ENCODE measurements at places on chromosomes 7 and 10.

DNA sequence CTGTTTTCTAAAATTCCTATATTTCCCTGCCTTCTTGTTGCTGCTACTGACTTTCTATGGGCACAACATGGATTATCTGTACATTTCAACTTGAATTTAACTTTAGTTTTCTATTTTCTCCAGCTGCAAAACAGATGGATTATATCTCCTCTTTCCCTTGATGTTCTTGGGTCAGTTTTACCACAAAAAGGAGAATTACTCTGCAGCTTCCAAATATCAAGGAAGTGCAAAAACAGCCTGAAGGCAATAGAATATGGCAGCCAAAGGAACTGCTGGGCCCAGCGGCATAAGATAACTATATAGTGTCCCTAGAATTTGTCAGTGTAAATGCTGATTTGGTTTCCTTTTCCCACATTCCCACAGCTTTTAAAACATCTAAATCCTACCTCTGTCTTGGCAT is 29.1 kb downstream of the CPED1 start:
- DNase-seq: no peak

GRCh38 chr10:131849591-131850382 is 51.0 kb upstream of the PPP2R2D start:
- DNase-seq: no peak

DNA sequence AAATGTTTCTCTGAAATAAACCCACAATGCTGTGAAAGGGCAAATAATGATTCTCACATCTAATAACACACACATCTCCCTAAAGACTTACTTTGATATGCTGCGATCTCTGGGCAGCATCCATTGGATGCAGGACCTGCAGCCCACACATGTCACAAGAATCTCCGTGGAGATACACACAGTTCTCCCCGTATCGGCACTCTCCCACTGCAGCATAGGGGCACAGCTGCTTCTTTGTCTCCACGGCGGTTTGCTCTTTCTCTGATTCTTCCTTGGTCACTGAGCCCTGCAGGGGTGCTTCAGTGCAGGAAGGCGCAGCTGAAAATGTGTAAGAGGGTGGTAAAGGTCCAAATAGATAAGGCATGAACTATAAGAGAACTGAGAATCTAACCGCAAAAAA is 20.4 kb downstream of the MKRN1 start:
- no peak for DNase-seq

DNA sequence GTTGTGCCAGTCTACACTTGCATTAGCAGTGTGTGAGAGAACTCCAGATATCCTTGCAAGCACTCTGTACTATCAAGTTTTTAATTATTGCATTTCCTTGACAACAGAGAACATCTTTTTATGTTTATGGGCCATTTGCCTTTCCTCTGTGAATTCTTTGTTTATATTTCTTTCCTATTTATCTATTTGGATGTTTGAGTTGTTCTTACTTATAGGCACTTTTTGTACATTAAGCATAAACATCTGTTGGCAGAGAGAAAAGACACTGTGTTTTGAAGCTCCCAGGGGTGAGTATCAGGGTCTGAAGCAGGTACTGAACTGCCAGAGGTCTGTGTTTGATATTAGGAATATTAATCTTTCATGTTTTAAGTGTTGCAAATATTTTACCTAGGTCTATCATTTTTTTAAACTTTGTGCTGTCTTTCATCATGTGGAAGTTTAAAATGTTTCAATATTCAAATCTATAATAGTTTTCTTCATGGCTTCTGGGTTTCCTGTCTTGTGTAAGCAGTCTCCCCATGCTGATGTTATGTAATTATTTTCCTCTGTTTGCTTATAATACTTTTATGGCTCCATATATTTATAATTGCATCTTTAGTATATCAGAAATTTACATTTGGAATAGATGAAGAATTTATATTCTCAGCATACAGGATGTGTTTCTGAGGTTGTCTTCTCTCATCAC is 17.7 kb upstream of the PDCD4 start:
- no peak for DNase-seq

DNA sequence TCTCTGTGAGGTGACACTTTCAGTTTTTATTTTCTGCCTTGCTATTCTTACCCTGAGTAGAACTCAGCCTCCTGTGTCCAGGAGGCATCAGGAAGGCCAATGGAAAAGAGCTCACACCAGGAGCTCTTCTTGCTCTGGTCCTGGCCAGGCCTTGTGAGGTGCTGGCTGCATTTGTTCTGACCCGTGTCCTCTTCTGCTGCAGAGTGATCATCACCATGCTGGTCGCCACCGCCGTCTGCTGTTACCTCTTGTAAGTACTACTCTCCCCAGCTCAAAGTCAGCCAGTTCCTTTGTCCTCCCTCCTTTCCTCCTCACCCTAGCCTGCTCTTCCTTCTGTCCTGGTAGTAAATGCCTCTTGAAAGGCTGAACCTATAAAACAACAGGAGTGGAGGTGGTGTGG is 1.6 kb downstream of the ATP6V0E2 start:
- no peak for DNase-seq

GRCh38 chr10:50275650-50276235 is 24.4 kb upstream of the ASAH2 start:
- DNase-seq: no peak

- no peak for DNase-seq
Observed at GRCh38 chr7:75809396-75809795, 4.2 kb downstream of the CCL24 start.

DNA sequence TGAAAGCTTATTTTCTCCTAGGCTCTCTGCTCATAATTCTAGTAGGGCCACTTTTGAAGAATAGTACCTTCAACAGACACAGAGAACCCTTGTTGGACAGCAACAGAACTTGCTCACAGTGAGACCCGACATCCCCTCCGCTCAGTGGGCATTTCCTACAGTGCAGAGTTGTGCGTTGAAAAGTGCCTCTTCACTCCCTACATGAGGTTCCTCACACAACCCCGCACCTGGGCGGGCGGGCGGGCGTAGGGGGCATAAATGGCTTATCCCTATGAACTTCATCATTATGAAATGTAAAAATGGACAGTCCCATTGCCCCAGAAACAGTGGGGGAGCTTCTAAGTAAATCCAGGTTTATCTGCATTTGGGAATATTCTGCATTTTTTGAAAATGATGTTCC is 174.9 kb downstream of the MGMT start:
- no peak for DNase-seq

DNA sequence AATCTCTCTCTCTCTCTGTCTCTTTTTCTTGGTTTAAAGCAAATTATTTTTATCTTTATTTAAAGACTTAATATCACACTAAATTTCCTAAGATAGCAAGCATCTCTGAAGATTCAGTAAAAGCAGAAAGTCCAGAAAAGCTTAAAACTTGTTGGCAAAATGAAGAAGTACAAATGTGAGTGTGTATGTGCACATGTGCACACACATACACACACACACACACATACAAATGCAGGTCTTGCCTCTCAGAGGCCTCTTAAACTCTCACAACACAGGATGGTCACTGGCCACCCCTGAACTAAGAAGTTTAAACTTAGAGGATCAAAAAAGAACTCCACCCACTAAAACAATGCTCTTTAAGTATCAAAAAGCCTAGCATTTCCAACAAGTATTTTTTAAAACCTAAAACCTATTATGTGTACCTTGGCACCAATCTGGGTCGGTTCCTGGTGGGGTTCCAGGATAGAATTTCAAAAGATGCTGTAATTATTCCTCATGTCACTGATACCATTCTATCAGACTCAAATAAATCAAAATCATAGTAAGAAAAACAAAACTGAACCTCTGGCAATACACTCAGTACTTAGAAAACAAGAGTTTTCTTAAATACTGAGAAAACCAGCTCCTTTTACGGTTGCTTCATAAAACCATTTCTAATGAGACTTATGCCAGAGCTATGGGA is 55.0 kb downstream of the SORBS1 start:
- no peak for DNase-seq

GRCh38 chr7:95527033-95527775 is 41.5 kb downstream of the ASB4 start:
- DNase-seq: no peak

DNA sequence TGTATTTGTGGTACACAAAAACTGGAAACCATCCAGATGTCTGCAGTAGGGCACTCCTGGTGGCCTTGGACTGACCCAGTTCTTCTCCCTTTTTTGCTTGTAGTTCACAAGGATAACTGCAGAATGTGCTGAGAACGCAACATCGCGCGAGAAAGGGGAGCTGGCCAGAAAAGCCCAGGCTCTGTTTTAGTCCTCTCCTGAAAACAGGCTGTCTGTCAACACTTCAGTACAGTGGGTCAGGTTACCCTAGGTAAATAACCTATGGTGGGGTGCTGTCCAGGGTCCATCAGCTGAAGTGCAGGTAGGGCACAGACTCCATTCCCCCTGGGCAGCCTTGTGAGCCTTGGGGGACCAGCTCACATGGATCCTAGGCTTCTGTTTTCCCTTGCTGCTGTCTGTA is 495.8 kb downstream of the MDFIC start:
- DNase-seq: no peak

GRCh38 chr10:80988755-80989154 is 451.1 kb downstream of the SH2D4B start:
- DNase-seq: no peak

- DNase-seq: no peak
Observed at GRCh38 chr7:28070297-28071055, 110.1 kb downstream of the JAZF1 start.

- no peak for DNase-seq
Observed at GRCh38 chr7:55912748-55913158, 25.5 kb downstream of the ZNF713 start.

DNA sequence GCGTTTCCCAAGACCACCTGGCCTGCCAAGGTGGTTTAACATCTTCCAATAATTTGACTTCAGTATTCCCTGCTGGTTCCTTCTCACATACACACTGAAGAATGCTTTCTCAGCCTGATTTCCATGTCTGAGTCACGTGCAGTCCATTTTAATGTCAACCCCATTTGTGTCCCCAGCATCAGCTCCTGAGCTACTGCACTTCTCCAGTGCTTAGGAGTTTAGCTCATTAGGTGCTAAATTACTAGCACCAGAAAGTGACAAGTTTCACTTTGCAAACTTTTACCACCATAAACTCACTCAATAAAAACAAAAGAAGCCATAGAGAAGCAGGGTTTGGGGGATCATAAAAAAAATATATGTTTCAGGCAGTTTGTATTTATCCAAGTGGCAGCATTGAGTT is 279.3 kb upstream of the SORCS1 start:
- no peak for DNase-seq

DNA sequence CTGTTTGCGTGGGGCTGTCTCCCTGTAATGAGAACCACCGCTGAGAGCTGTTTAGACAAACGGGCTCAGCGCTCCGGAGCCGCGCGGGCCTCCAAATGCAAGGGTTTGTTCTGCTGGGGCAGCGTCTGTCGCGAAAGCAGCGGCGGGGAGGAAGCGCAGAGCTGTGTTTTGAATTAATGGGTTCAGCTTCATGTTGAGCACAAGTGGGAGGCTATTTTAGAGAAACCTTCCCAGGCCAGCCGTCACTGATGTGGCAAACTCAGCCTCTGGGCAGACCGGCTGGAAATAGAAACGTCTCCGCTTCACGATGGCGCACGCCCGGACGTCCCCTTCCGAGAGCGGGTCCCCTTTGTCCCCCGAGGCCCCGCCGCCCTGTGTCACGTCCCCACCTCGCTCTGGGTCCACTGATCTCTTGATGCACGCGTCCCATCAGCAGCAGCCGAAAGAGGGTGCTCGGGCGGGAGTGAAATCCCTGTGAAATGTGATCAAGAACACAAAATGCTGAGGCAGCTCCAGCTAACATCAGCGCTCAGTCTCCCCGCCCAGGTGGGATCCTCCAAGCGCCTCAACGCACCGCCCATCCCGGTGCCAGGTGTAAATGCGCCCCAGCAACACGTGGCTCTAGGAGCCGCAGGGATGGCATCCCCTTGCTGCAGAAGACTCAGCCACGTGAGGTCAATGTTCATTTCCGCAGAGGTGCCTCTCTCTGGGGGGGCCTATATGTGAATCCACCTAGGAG is 44.9 kb downstream of the BAMBI start:
- no peak for DNase-seq

DNA sequence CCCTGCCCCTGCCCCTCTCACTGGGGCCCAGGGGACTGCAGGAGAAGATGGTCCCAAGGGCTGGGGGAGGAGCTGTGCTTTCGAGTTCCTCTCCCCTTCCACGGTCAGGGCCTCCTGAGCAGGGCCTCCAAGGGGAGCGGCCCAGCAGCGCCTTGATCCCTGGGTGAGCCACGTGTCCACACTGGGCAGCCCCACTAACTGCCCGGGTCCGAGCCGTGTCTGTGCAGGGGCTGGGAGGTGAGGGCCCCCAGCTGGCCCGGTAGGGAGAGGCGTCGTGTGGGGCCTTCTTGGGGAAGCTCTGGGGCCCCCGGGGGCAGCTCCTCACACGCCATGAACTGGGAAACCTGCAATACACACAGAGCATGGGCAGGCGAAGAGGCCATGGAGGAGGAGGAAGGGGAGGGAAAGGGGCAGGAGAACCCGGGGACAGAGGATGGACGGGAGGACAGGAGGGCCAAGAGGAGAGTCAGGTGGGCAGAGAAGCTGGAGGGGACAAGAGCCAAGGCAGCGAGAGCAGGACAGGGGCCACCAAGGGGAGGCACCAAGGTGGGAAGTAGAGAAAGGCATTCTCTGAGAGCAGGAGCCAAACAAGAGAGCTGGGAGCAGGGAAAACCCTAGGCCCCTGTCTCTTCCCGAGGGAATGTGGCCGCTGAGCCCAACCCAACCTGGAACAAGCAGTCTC is 32.8 kb downstream of the KCNH2 start:
- DNase-seq: no peak

- DNase-seq: no peak
Observed at GRCh38 chr7:155947051-155947450, 134.8 kb upstream of the SHH start.

GRCh38 chr7:14235056-14235455 is 245.6 kb upstream of the ETV1 start:
- DNase-seq: no peak

DNA sequence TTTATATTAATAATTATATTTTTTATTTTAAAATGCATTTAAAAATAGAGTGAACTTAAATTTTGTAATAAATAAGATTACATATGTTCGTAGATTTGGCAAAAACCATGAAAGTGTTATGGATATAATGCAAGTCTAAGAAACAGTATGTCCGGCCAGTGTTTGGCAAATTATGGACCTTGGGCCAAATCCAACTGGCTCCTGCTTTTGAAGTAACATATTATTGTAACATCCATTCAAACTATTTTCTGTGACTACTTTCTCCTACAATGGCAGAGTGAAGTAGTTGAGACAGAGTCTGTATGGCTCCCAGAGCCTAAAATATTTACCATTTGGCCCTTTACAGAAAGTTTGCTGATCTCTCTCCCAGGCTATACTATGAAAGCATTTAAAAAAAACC is 38.9 kb downstream of the TMEM229A start:
- no peak for DNase-seq

DNA sequence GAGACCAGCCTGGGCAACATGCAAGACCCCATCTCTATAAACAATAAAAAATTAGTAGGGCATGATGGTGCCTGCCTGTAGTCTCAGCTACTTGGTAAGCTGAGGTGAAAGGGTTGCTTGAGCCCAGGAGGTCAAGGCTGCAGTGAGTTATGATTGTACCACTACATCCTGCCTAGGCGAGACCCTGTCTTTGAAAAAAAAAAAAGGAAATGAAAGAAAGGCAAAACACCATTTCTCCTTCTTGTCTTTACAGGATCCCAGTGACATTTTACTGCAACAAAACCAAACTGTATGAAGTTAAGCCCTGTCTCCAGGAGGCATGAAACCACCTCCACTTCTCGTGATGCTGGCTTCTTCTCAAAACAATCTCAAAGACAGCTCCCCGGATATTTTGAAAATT is 29.9 kb upstream of the PBLD start:
- no peak for DNase-seq

GRCh38 chr7:113730309-113730955 is 188.4 kb downstream of the PPP1R3A start:
- no peak for DNase-seq
